ENCODE measurements at places on chromosomes 1 and 21.

DNA sequence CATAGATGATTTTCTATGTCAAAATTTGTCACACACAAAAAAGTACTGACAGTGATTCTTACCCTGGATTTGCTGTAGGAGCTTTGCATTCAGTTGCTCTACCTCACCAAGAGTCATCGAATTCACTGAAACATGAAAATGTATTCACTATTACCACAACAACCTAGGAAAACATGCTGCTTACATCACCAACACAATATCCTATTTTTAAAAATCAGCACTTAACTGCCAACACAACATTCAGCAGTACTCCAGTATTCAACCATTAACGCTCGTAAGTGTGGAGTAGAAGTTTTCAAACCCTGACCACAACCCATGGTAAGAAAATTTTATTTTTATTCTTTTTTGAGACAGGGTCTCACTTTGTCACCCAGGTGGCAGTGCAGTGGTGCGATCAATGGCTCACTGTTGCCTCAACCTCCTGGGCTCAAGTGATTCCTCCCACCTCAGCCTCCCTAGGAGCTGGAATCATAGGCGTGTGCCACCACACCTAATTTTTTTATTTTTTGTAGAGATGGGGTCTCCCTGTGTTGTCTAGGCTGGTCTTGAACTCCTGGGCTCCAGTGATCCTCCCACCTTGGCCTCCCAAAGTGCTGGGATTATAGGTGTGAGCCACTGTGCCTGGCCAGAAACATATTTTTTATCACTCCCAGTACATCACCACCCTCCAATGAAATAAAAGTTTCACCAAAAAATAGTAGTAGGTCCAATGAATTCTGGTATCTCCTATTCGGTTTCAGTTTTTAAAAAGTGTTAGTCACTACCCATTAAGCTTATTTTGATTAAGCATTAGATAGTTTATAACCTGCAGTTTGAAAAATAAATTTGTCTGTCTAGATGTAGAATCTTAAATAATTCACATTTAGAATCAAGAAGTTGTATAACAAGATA lies 23.8 kb downstream of the C21orf91 start:
- DNase-seq: no peak

DNA sequence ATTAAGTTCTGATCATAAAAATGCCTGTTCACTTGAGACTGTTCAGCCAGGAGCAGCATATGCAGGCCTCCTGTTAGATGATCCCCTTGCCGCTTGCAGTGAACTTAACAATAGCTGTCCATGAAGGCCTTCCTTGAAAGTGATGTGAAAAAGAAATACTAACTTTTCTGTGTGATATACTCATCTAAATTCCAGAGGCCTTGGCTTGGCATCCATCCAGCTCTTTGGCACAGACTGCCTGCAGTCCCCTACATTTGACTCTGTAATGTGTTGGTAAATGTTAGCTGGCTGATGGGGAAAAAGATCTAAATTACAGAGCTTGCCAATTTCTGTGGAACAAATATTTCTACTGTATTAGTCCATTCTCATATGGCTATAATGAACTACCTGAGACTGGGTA lies 73.7 kb downstream of the KCNK2 start:
- DNase-seq: peak; percentile 50

DNA sequence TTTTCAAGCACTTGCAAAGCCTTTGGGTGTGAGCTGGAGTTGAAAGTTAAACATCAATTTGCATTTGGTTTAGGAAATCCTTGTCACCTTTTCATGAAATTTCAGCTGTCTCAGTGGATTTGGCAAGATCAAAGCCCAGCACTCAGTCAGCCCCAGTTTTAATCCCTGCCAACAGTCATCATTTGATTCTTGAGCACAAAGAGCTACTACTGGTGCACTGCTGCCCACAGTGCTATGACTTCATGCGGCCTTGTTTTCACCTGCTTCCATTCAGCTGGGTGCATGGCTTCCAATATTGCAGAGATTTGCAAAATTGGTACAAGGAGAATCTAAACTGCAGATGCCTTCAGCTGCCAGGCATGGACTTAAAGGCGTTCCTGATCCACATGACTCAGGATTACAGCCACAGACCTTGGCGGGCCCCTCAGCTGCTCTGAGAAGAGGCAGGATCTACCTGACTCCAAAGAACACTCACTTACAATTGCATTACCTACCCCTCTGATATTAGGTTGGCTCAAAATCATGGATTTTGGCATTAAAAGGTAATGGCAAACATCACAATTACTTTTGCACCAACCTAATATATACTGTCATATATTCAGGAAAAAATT lies 259.1 kb downstream of the DSCAM start:
- DNase-seq: no peak

DNA sequence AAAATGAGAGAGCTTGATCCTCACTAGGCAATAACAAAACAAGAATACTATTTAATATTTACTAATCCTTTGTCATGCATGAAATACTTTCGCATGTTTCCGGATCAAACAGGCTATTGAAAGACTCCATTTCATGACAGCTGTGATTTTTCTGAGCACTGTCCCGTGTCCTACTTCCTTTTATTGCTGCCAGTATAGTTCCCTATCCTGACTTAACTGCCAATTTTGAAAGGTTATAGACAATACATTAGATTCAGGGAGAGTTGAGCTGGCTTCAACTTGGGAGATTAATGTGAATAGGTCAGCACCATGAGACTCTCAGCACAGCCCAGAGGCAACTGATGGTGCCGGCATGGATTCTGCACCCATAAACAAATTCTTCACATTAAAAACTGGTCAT lies 225.8 kb downstream of the VAV3 start:
- no peak for DNase-seq

- no peak for DNase-seq
Measured at GRCh38 chr21:43944078-43944633, 68.0 kb upstream of the TRAPPC10 start.

- DNase-seq: no peak
Measured at GRCh38 chr21:31399591-31399990, 55.5 kb upstream of the TIAM1 start.

- DNase-seq: no peak
Measured at GRCh38 chr1:226133504-226134123, 52.9 kb downstream of the ACBD3 start.

GRCh38 chr1:205424901-205425600 lies 3.2 kb upstream of the LEMD1 start:
- DNase-seq: no peak

- no peak for DNase-seq
Measured at GRCh38 chr1:241308011-241308410, 49.0 kb downstream of the RGS7 start.

Data from cardiac fibroblast (primary cell).